Activated naive CD8-positive, alpha-beta T cell treated with anti-CD3 and anti-CD28 coated beads, Interleukin-2, amount 10 ng/mL, durations not matched to agents 7 days and 5 days (primary cell): ENCODE measurements at places on chromosomes 4 and X.

DNA sequence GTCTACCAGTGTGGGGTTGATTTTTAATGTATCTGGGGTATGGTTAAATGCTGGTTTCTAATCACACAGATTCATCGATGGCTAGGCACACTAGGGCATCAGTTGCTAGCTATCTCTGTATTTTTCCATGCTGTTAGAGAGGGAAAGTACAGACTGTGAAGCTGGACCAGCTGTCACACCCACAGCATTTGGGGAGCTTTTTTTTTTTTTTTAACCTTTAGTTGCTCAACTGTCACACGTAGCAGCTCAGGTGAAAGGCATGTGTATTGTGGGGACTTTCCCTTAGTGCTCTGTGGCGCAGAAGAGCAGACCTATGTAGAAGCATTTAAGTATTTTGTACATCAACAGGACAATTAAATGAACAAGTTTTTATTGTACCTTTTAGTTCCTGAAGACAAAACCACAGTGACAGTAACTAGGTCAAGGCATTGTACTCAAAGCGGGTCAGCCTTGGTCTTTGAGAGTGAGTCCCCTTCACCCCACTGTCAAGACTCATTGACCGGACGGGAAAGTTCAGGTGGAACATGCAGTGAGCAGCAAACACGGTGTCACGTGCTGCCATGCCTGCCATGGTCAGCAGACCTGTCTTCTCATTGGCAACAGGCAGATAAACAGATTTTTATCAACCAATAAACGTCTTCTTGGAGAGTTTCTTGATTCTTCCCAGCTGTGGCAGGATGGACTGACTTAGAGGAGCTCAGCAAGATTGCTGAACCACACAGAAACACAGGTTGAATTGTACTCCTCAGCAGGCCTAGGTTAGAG, 65.3 kb downstream of the CASP3 start:
- no peak for DNase-seq

DNA sequence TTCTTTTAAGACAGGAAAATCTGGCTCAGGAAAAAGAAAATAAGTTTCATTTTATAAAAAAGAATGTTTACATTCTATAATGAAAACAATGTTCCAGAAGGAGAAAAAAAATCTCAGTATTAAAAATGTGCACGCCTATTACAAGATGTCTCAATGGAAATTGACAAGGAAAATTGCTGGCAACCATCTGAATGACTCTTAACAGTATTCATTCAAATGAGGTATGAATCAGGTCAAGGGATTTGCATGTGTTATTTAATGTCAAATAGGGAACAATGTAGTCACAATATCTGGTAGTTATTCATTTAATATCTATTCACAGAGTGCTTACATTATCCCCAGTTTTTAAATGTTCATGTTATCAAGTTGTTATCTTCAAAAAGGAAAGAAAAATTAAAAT, 208.4 kb upstream of the TRAM1L1 start:
- no peak for DNase-seq

DNA sequence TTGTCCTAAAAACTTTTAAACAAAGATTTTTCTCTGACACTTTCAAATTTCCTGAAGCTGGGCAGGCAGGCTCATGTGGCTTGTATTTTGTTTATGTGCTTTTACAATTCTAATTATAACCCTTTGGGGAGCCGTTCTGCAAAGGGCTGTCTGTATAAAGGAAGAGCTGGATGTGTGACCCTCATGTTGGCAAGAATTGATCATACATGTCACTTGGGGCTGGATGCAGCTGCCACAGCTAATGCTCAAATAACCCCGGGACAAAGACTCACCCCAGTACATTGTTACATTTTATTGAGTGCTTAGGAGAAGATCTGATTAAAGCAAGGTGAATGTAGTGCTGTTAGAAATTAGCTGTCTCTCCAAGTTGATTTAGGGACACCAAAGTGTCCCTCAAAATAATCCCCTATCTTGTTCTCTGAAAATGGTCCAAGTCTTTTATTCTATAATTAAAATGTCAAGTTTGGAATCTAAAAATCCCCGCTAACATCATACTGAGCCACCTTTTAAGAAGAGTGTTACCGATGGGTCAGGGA, 13.0 kb upstream of the DAPP1 start:
- no peak for DNase-seq

DNA sequence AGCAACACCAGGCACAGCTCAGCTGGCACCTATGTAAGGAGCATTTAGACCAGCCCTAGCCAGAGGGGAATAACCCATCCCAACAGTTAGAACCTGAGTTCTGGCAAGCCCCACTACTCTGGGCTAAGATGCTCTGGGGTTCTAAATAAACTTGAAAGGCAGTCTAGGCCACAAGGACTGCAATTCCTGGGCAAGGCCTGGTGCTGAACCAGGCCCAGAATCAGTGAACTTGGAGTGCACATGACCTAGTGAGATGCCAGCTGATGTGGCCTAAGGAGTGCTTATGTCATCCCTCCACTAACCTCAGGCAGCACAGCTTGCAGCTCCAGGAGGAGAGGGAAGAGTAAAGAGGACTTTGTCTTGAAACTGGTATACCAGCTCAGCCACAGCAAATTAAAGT, 7.6 kb upstream of the PRRG3 start:
- no peak for DNase-seq

DNA sequence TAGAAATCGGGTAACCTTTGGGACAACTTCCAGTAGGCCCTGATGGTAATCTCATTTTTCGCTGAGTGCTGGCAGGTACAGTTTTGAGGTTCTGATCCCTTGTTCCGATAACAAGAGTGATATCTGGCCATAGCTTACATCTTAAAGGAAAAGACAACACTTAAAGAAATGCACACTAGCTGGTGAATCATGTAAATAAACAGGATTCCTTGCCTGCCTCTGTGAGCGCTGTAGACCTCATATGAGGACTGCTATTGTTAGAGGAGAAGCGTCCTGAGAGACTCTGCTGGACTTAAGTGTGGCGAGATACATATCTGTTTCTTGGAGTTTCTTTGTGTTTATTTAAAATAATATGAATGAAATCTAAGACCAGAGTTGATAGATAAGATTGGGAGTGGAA, 149.3 kb upstream of the SLC4A4 start:
- no peak for DNase-seq
